Motor neuron (in vitro differentiated cells): ENCODE measurements at places on chromosomes 7 and 10. TPM values are rescaled to one million over a fixed set of nuclear protein-coding genes. Genes with fewer than 3 reads are reported as not detected.

GRCh38 chr7:4500812-4501211 is 181.3 kb upstream of the FOXK1 start:
- ATAC-seq = no peak

GRCh38 chr10:113583571-113583970 is 30.7 kb downstream of the HABP2 start:
- ATAC-seq = no peak

- ATAC-seq = no peak
Observed at GRCh38 chr7:151961536-151961935, 5.3 kb downstream of the GALNTL5 start.

The FFAR4 gene
- 0.96 TPM in 1 of 2 replicates, not detected in the other for total RNA-seq

GRCh38 chr7:112336936-112337576 is 113.2 kb upstream of the IFRD1 start:
- no peak for ATAC-seq

GRCh38 chr10:60045571-60045970 is 139.2 kb upstream of the CCDC6 start:
- ATAC-seq = no peak

- ATAC-seq = no peak
Observed at GRCh38 chr7:45626441-45627430, 52.6 kb downstream of the ADCY1 start.

GRCh38 chr7:28790467-28790866 is 167.7 kb downstream of the TRIL start:
- ATAC-seq = no peak

GRCh38 chr7:101180130-101180755 is at the start of gene NAT16:
Gene NAT16, minus strand, starts transcription at chr7:101180293. Its CDS starts 5,486 bp downstream, at chr7:101174807.
- ATAC-seq = no peak

The ITIH5 gene
- 0.49 and 1.1 TPM in 2 replicates for total RNA-seq

DNA sequence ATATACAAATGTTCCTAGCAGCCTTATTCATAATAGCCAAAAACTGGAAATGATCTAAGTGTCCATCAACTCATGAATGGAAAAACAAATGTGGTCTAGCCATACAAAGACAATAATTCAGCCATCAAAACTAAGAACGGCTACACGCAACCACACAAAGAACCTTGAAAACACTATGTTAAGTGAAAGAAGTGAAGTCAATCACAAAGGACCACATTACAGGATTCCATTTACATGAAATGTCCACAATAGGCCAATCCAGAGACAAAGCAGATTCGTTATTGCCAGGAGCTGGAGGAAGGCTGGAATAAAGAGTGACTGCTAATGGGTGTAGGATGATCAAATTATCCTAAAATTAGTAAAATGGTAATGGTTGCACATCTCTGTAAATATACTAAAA is 21.1 kb downstream of the MKRN1 start:
- no peak for ATAC-seq

The BLNK gene
- total RNA-seq = 1.0 and 2.1 TPM in 2 replicates

DNA sequence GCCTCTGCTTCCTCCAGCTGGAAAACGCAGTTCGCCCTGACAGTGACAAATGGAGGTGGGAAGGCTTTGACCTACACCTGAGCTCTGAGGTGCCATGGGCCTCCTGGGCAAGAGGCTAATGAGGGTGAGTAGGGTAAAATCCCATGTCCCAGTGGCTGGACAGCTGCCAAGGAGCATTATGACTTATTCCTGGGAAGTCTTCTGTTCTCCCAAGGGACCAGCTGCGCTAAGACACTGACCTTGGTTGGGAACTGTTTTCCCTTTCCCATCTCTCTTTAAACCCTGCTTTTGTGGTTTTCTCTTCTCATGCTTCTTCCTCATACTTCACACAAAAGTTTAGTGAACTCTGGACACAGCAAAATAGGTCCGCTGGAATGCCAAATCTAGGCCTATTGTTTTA is 72.6 kb downstream of the COPG2 start:
- ATAC-seq = no peak

- no peak for ATAC-seq
Observed at GRCh38 chr7:102072636-102073209, 213.9 kb upstream of the SH2B2 start.

The SAMD9 gene
- total RNA-seq = 7.1 and 7.5 TPM in 2 replicates

- ATAC-seq = peak; percentile 49
Observed at GRCh38 chr10:35336921-35337823, 863 bp downstream of the CCNY start.

DNA sequence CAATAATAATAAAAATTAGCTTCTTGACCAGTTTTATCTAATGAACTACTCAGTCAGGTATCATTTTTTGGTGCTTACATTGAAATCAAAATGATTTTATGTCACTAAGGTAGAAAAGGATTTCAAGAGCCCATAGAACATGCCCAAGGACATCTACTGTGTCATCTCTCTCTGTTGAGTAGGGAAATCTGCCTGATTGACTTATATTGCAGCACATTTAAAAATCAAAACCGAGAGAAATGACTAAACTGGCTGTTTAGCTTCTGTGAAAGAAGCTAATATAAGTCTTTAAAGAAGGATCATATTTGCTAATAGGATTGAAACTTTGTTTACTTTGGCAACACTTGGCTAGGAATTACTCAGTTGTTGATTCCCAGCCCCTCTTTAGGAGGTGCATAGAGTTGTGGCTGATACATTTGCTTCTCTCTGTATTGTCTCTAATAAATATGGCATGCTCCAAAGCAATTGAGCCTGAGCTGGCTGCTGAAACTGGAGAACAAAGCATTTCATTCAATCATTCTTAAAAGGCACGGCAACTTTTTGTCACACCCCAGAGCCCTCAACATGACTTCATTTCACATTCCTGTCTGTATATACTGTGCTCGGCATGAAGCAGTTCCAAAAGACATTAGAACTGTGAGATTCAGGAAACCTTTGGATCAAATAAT is 1096.9 kb upstream of the POT1 start:
- ATAC-seq = peak; percentile 87

The CCDC172 gene
- total RNA-seq = not detected in 2 replicates

The CALU gene
- total RNA-seq = 82.6 and 86.1 TPM in 2 replicates

DNA sequence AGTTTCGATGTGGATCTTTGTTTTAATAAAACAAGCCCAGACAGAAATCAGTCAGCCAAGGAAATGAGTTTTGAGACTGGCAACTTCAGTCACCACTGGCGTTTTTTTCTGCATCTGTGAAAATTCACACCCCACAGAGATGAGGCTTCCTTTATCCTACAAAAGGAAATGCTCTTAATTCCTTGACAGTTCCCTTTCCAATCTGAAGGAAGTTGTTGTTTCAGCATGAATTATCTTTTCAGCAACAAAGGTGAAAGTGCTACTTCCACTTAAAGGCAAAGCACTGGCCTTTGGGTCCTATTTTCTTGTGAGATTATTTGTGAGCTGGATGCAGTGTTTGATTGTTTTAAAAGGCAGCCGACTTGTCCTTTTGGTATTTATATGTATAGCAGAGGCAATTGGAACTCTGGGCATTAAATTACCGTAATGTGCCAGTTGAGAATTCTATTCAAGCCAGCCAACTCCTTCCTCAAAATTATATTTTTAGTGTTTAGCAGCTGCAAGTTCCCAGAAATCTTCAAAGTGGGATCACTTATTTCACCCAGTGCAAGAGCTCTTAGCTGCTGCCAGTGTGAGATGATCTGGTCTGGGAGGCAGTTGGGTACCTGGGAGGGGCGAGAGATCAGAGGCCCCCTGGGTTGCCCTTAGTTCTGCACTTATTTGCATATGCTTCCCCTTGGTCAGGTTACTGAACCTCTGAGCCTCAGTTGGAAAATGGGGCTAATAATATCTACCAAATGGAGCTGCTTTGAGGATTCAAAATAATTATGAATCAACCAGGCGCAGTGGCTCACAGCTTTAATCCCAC is 427.1 kb downstream of the GALNT17 start:
- no peak for ATAC-seq

The NUB1 gene
- 40.2 and 62.0 TPM in 2 replicates for total RNA-seq

The GPAM gene
- total RNA-seq = 50.6 and 90.9 TPM in 2 replicates

GRCh38 chr10:72265508-72265907 is 8.2 kb upstream of the DDIT4 start:
- no peak for ATAC-seq

DNA sequence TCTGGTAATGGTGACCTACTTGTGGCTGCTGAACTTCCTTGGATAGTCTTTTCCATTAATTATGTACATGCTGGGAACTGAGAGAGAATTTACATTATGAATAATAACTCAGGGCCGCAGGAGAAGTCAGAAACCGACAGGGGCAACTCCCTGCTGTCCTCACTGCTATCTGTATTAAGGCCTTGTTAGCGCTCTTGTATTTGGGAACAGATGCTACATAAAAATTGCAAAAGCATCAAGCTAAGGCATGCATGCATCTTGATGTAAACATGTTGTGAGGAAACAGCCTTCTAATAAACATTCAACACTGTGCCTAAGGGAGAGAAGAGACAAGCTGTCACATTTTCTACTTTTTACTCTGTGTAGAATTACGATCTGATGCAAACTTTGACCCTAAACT is 158.4 kb downstream of the PARD3 start:
- ATAC-seq = peak; percentile 88

DNA sequence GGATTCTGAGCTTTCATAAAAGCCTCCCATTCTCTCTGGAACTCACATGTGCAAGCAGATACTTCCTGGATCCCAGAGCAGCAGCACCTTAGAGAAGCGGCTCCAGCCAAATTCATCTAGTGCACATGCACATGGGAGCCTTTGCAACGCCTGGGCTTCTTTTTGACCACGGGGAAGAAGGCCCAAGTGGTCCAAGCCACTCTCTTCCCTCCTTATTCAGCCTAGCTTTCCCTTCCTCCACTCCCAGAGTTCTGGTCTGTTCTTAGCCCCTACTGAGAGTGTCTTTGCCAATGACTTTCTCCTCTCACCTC is 118.7 kb downstream of the ZNF365 start:
- no peak for ATAC-seq

The RET gene
- 1.9 and 2.4 TPM in 2 replicates for total RNA-seq

The GFRA1 gene
- total RNA-seq = 48.8 and 49.6 TPM in 2 replicates

DNA sequence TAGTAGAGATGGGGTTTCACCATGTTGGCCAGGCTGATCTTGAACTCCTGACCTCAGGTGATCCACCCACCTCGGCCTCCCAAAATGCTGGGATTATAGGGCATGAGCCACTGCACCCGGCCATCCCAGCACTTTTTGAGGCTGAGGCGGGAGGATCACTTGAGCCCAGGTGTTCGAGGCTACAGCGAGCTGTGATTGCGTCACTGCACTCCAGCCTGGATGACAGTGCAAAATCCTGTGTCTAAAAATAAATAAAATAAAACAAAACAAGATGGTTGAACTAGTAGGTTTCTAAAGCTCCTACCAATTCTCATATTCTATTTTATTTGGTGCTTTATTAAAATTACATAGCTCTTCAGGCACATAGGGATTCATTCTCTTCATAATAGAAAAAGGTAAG is 890.3 kb upstream of the AUTS2 start:
- ATAC-seq = no peak

- no peak for ATAC-seq
Observed at GRCh38 chr7:95919556-95919955, 147.2 kb downstream of the DYNC1I1 start.

- ATAC-seq = no peak
Observed at GRCh38 chr7:10998996-10999757, 25.5 kb downstream of the PHF14 start.

GRCh38 chr10:99506416-99506815 is 26.3 kb upstream of the NKX2-3 start:
- no peak for ATAC-seq

DNA sequence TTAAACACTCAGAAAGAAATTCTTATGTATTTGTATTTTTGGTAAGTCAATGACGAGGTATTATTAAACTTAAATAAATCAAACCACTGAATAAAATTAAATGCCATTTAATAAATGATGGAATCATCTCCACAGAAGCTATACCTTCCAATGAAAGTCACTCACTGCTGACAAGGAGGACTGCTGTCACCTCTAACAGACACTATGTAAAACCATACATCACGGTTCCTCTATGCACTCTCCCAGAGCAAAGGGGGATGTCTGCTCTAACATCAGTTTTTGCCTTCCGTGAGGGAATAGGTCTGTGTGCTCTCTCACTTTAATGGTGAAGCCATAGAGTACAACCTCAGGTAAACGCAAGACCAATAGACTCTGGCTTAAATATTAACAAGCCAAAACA is 99.7 kb upstream of the DDC start:
- no peak for ATAC-seq

GRCh38 chr7:36208997-36209813 is 56.2 kb downstream of the EEPD1 start:
- ATAC-seq = no peak

GRCh38 chr7:156993021-156993924 is 17.2 kb downstream of the MNX1 start:
- ATAC-seq = no peak

GRCh38 chr7:144437370-144438191 is 34.1 kb upstream of the NOBOX start:
- ATAC-seq = peak; percentile 94

DNA sequence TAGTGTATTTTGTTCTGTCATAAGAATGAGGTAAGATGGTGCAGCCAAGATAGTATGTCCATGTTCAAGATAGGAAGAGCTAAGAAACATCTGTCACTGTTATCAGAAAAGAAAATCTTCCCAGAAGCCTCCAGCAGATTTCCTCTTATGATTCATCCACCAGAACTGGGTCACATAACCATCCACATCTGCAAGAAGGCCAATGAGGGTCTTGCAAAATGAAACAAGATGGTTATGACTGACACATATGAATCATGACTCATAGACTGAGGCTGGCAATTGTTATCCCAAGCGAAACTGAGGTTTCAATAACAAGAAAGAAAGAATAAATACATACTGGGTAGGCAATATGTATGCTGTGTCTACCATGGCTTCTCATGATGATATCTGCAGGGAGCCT is 30.3 kb downstream of the CCNJ start:
- ATAC-seq = no peak

- no peak for ATAC-seq
Observed at GRCh38 chr10:118276204-118276603, 65.9 kb downstream of the FAM204A start.

GRCh38 chr10:86878983-86879713 is 78.3 kb downstream of the MMRN2 start:
- no peak for ATAC-seq

DNA sequence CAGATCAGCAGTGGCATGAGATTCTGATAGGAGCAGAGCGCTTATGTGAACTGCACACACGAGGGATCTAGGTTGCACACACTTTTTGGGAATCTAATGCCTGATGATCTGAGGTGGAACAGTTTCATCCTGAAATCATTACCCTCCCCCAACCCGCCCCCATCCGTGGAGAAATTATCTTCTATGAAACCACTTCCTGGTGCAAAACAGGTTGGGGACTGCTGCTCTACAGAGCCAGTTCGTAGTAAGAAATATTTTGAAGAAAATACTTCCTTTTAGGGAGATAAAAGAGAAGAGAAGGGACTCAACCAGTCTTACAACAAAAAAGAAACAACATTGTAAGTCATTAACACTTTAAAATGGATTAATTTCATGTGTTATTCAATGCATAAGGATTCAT is 1308.2 kb downstream of the GATA3 start:
- ATAC-seq = no peak

The ADAM12 gene
- total RNA-seq = 5.3 and 6.8 TPM in 2 replicates
